ENCODE measurements at places on chromosomes 3 and 15.

- no peak for DNase-seq
Observed at GRCh38 chr15:70703096-70703878, 60.1 kb downstream of the UACA start.

GRCh38 chr3:16841041-16841753 lies 43.6 kb upstream of the PLCL2 start:
- DNase-seq, result no peak

DNA sequence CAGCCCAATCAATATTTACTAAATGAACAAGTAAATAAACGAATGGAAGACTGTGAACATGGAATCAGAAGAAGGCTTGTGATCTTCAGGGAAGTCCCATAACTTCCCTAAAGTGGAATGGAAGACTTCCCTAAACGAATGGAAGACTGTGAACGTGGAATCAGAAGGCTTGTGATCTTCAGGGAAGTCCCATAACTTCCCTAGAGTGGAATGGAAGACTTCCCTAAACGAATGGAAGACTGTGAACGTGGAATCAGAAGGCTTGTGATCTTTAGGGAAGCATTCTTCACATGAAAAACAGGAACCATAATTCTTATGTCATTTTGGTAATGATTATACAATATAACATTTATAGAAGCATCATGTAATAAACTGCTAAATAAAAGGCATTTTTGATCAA lies 38.8 kb downstream of the EOGT start:
- DNase-seq, result no peak

DNA sequence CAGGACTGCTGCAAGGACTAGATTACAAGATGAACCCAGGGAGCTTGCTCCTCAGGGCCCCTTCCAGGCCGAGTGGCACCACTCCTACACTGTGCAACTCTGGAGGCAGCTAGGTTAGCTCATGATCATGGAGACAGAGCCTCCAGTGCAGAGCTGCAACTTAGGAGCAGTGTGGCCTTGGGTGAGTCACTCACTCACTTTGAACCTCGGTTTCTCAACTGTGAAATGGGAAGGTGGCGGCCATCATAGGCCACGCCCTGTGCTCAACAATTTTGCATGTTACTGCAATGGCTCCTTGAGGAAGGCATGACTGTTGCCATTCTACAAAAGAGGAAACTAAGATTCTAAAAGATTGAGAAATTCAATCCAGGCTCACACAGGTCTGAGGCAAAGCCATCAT lies 11.2 kb upstream of the CXCR6 start:
- no peak for DNase-seq

GRCh38 chr15:83219026-83219425 lies 11.4 kb upstream of the HDGFL3 start:
- DNase-seq, result no peak

- DNase-seq, result no peak
Observed at GRCh38 chr15:60370105-60370868, 27.5 kb downstream of the ANXA2 start.

- DNase-seq, result no peak
Observed at GRCh38 chr15:45588219-45588875, 1.2 kb downstream of the BLOC1S6 start.

DNA sequence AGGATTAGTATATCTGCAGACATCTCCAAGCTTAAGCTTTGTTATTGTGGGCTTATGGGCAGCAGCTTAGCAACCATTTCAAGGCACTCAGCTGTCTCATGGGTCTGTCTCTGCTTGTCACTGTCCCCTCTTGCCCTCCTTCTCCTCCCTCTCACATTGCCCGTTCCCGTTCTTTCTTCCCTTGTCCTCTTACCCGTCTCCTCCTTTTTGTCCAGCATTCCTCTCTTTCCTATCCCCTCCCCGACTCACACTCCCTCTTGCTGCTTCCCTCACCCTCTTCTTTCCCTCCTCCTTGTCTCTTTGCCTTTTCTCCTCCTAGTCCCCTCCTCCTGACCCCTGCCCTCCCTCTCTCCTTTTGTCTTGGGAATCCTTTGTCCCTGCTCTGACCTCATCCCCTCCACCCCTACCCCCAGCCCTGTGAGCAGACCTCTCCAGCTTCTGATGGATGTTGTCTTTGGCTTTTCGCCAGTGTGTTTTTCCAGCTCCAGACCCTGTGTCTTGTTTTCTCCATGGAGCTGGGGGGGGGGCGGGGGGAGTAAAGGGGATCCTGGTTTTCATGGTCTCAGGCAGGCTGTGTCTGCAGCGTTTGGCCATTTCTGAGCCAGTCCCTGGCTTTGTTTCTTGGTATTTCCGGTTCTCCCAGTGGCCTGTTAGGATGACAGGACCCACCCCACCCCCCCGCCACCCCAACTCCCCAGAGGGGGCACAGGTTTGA lies 47.9 kb upstream of the TRAK1 start:
- no peak for DNase-seq

DNA sequence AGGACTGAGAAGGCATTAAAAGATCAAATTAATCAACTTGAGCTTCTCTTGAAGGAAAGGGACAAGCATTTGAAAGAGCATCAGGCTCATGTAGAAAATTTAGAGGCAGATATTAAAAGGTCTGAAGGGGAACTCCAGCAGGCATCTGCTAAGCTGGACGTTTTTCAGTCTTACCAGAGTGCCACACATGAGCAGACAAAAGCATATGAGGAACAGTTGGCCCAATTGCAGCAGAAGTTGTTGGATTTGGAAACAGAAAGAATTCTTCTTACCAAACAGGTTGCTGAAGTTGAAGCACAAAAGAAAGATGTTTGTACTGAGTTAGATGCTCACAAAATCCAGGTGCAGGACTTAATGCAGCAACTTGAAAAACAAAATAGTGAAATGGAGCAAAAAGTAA lies 149.7 kb upstream of the LRRFIP2 start:
- no peak for DNase-seq

DNA sequence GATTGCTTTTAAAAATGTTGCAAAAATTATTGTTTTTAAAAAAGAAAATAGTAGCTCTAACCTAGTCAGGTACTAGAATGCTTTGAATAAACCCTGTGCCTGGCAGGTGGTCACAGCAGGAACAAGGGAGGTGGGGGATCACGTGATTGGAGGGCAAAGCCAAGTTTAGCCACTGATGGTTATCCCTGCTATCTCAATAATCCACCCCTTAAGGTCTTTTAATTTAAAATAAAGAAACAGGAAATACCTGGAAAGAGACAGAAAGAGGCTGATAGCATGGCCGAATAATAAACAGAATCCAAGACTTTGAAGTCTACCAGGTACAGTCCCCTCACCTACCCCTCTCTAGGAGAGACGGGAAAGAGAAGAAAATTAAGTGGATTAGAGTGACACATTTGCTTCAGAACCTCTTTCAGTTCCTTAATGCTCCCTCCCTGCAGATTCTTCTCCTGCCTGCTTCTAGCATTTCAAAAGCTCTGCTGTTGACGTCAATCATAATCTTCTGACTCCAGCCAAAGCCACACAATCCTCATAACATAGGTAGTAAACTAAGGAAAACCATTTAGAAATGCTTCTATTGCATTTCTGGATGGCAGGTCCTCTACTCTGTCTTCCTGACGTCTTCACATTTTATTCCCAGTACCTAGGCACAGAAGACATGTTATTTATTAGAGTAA lies 303.4 kb upstream of the MME start:
- DNase-seq, result no peak

DNA sequence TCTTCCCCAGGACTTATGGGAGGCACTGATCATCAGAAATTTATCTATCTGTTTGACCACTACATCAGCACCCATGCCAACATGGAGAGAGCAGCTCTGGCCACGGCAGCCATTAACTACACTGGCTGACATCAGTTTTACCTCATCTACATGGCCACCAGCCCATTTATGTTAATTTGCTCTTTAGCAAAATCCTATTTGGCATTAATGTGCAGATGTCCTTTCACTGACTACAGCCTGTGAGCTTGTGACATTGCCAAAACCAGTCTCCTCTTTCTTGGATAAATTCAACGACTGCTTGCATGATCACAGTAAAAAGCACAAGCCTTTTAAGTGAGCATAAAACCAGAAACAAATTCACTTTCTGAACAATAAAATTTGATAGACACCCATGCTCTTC lies 47.5 kb downstream of the NR1I2 start:
- DNase-seq, result no peak

- DNase-seq, result no peak
Observed at GRCh38 chr15:31049682-31050615, 51.6 kb downstream of the TRPM1 start.

DNA sequence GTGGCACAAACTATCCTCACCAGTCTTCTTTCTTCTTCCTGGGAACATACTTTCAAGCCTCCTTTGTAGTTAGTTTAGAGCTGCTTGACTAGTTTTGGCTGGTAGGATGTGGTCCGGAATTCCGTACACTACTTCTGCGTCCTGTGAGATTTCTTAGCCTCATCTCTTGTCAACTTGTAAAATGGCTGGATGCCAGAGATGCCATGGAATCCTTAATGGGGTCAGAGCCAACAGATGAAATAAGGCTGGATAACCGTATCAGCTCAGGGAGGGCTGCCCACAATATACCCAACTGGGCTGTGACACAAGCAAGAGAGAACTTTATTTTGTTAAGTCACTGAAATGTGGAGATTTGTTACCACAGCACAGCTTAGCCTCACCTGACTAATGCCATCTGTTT lies 466.9 kb upstream of the MDFIC2 start:
- no peak for DNase-seq

- DNase-seq, result no peak
Observed at GRCh38 chr15:98844261-98844660, 163.3 kb downstream of the PGPEP1L start.

DNA sequence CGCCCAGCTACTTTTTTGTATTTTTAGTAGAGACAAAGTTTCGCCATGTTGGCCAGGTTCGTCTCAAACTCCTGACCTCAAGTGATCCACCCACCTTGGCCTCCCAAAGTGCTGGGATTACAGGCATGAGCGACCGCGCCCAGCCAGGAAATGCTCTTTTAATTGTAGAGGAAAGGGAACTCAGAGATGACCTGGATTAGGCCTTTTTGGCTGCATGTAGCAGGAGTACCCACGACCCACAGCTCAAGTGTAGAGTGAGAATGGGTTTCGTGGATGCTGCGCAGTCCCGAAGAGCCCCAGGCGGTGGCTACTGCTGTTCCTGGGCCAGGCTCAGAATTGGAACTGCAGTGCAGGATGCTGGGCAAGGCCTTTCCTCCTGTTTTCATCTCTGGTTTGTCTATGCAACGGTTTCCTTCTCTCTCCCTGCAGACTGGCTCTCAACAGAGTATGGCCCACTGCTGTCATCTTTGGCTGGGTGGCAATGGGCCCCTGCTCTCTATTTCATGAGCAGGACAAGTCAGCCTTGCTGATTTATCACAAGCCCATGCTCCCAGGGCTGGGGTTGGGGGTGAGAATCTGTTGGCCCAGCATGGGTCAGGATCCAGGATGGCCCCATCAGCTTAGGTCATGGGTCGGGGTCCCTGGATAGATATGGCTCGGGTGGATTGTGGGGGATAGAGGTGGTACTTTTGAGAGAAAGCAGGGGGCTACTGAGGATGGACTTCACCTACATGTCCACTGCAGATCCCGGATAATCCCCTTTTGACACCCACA lies 51.2 kb downstream of the GASK1A start:
- no peak for DNase-seq

DNA sequence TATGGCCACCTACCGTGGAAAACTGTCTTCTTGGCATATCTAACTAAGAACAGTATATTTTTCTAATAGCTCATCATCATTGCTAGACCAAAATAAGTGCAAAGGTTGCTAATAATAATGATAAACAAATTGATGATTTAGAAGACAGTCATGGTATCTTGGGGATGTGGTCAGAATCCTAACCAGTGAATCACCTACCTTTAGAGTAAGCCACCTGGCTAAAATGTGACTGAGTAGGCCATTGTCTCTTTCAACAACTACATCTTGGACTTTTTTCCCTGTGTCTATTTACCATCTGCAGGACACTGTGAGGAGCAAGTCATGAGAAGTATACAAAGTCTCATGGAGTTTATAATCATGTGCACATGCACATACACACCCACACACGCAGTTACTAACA lies 273.5 kb upstream of the SEMA6D start:
- DNase-seq, result no peak

- DNase-seq, result no peak
Observed at GRCh38 chr3:139934613-139935015, 371 bp upstream of the CLSTN2 start.

DNA sequence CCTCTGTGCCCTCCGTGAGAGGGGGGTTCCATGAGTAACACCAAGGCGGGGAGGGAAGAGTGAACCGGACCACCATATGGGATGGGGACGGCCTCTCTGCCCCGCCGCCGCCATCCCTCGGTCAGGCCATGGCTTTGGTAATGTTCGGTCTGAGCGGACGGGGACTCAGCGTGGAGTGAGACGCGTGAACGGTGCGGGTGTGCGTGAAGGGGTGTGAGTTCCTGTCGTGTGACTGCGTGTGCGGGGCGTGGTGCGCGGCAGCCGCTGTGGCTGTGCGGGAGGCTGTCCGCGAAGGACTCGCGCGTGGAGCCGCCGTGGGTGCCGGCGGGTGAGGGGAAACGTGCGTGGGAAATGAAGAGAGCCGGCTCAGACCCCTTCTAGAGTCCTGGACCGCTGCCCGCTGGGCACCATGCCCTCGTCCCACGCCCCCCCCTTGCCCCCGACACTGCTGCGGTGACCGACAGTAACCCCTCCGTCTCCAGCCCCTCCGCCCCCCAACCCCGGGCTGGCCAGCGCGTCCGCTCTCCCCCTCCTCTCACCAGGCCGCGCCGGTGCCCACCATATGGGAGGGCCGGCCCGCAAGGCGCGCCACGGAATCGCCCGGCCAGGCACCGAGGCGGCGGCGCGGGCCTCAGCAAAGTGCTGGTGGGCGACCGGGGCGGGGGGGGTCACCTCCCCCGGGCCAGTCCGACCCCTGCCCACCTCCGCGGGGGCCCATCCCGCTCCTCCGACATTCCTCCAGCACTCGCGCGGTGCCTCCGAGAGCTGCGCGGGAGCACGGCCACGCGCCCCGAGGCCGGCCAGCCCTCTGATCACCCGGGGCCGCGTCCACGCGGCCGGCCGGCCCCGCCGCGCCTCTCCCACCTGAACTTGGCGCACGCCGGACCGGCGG lies 589 bp downstream of the KLF15 start:
- no peak for DNase-seq

DNA sequence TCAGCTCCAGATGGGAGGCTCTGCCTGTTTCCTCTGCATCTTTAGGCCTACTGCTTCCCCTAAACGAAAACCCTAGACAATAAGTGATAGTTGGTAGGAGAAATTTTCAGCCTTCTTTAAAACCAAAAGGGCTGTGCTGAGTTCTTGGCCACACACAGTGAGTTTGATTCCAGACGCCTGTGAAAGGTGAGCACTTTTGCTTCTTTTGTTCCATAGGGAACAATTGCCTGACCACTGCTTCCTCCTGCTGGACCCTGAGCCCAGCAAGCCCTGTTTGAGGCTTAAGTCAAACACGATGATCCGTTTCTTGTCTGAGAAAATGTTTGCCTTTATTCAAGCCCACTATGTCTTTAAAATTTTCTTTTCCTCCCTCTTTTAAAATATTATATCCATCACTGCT lies 493.9 kb downstream of the ZIC1 start:
- DNase-seq, result no peak

DNA sequence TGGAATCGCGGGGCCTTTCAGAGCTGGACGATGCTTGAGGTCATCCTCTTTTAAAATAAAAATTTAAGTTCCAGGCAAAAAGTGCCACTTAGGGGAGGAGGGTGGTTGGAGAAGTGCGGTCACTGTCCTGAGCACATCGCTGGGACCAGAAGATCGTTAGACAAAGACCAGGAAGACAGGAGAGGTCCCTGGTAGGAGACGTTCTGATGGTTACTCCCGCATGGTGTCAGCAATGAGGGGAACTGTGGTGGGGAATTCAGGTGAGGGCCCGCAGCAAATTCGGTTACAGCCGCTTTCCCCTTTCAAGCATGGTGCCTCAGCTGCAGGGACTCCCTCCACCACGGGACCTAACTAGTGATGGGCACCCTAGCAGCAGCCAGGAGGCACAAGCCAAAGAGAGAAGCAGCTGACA lies 1.0 kb upstream of the ISY1 start:
- DNase-seq, result no peak

GRCh38 chr3:128503751-128504532 lies 10.9 kb upstream of the GATA2 start:
- no peak for DNase-seq

Data from stimulated activated CD4-positive, alpha-beta T cell treated with anti-CD3 and anti-CD28 coated beads, Interleukin-1b, Interleukin-23, amount 100 ng/mL, for 1 hour (primary cell).